ENCODE measurements at places on chromosomes 2 and 18.

DNA sequence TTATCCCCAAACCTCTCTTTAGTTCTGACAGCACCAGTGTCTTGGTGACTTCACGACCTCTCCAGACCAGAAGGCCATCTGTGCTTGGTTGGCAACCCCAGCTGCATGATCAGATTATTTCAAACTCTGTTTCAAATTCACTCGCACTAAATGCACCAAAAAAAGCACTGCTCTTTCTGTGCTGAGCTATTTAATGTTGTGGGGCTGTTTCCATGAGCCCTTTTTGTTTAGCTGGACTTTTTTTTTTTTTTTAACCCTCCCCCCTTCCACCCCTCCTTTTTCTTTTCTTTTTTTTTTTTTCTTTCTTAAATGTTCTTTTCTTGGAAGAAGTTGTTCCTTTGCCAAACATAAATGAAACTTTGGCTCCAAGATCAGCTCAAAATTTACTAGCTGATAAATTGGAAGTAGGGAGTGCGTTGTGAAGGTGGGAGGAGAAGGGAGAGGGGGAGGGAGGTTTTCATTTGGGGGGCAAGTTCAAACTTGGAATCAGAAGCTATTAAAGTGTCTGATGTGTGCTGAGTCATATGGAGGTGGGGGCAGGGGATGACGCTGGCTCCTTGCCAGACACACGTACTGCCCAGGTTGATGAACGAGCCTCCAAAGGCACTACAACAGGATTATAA, 543.0 kb upstream of the TNP1 start:
- no peak for DNase-seq

DNA sequence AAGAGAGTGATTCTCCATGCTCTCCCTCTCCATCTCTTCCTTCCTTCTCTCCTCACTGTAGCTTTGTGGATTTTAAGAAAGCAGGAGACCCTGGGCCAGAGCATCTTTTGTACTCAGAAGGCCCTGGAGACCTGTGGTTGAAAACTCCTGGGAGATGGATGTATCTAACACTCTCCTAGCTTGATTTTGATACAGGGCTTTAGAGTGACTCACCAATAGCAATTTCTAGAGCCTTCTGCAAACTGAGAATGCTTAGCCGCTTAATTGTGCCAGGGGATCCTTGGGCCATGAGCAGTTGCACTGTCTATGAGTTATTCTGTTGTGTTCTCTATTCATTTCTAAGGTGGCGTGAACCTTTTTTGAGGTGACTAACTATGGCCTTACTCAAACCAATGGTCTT, 17.7 kb downstream of the HOXD1 start:
- DNase-seq = no peak

GRCh38 chr18:73942081-73942625, 205.5 kb downstream of the FBXO15 start:
- DNase-seq = no peak

GRCh38 chr18:54776282-54776977, 51.8 kb upstream of the RAB27B start:
- peak; percentile 97 for DNase-seq

DNA sequence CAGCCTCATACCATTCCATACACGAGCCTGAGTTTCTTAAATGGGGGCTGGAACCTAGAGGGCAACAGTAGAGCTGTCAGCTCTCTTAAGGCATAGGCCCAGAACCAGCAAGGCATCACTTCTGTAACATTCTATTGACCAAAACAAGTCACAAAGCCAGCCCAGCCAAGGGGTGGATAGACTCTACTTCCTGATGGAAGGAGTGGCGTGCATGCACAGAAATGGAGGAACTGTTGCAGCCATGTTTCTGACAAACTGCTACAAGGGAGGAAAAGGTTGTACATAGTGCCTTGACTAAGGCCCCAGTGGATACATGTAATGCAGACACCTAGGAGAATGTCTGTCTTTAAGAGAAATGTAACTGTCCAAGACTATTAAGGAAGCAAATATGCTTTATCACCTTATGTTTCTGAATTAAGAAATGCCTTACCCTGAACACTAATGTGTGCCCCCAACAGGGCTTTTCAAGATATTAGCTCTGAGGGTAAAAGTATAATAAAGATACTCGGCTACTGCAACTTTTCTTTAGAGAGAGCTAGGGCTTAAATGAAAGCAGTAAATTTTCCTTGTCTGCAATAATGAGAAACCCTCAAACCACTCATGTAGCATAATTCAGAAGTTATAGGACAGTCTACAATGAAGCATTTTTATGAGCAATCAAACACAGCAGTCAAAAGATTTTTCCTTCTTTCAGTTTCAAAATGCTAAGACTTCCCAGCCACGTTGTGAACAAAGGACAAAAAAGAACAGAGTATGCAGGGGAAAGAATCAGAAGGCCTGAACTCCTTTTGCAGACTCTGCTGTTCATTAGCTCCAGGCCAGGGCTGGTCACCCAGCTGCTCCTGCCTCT, 35.1 kb upstream of the CDC42EP3 start:
- DNase-seq = no peak

Measured in AG04449 (cell line).